ENCODE measurements at places on chromosomes 2 and 18.

DNA sequence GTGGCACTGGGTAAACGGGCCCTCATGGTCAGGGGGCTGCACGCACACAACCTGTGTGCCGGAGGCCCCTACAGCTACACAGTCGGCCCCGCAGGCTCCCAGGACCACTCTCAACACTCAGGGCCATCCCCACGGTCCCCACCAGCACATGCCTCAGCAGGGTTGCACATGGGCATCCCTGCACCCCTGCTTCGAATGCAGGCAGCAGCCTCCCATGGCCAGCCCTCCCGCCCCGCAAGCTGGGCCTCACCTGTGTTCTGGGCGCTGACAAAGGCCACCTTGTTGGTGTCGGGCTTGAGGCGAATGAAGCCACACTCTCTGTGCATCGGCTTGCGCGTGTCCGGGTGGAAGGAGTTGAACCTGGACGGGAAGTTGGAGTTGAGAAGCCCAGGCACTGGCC is 34.2 kb downstream of the THAP4 start:
- DNase-seq: no peak

GRCh38 chr2:84849271-84849952 is 31.5 kb downstream of the TRABD2A start:
- no peak for DNase-seq

DNA sequence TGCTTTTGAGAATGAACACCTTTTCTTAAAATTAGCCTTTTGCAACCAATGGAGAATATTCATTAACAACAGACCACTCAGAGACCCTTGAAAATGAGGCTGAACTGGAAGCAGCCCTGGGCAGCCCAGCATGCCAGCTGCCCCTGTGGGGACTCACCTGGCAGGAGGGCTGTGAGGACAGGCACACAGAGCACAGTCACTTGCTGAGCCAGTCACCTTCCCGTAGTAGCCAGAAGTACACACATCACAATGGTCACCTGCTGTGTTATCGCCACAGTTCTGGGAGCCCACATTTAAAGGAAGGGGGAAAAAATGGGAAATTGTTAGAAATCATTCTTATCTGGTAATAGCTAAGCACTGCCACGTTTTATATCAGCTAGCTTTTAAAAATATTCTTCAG is 115.5 kb downstream of the LAMA1 start:
- DNase-seq: no peak

DNA sequence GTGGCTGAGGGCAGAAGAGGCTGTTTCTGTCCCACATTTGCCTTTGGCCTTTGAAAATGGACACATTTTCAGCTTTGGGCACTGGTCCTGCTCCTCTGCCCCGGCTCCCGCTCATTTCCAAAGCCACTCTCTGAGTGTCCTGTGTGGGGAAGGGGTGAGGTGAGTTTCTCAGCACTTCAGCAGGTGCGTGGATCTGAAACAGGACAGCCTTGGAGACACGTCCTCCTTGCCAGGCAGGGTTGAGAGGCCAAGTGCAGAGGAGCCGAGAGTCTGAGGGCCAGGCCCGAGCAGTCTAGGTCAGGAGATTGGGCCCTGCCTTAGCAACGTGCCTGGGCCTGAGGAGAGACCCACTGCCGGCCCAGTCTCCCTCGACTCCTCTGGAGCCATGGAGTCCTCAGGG is 21.9 kb upstream of the ALPI start:
- DNase-seq: no peak

DNA sequence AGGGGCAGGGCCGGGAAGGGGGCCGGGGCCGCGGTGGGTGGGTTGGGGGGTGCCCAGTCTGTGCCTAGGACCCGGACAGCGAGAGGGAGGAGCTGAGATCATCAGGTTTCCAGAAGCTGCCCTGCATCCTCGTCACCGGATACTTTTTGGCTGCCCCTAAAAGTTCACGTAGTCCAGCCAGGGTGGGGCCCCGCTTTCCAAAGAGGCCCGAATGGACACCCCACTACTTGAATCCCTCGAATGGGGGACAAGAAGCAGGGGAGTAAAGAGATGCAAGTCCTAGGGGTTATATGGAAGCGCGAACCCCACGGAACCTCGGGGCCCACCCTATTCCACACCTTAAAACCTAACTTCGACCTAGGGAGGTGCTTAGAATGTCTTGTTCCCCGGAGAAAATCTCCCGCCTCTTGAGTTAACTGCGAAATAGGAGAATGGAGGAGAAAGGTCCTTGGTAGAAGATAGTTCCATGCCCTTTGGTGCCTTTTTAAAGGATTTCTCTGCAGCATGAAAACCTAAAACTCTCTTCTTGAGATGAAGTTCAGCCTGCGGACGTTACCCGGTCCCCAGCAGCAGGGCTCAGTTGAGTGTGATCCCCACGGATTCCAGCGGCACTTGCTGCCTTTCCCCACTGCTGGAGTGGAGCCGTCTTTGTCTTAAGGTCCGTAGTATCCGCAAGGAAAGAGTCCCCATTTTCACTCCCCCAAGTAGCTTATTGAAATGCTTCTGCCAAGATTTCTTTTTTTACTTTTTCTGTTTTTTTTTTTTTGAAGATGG is 2.1 kb upstream of the RNF152 start:
- DNase-seq: no peak

- no peak for DNase-seq
Observed at GRCh38 chr2:1478311-1479305, 65.3 kb downstream of the TPO start.

Data from glomerular endothelial cell (primary cell).